CD4-positive, alpha-beta T cell treated with Interleukin-4 for 1 hour (primary cell): ENCODE measurements at places on chromosomes 2 and 18.

DNA sequence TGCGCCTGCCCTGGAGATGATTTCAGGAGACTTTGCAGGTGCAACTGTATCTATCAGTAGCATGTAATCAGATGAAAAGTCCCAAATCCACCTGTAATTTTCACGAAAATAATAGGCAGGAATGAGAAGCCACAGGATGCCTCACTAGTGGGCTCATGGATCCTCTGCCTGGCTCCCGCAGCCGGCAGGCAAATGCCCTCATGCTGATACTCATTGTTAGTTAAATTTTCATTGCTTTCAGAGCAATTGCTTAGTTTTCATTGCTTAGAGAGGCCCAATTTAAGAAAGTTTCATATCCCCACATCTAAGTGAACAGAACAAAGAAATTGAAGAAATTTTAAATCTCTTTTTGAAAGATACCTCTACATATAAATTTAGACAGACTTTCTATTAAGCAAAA is 57.6 kb upstream of the CTDP1 start:
- DNase-seq = no peak

- no peak for DNase-seq
Measured at GRCh38 chr2:8568543-8569302, 113.1 kb upstream of the ID2 start.

DNA sequence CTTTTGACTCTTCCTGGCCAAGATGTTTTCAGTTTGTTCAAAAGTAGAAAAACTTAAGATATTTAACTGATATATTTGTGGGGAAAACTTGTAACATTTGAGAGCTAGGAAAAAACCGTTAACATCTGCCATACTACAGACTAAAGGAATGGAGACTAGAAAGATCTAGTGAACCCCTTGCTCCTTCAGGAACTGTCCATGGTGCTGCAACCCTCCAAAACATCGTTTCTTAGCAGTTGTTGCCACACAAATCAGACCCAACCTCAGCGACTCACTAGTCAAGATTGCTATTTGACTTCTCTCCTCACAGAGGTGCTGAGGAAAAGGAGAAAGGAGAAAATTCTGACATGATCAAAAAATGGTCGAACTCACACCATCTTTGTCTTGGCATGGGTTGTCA is 393.8 kb upstream of the LYPD1 start:
- no peak for DNase-seq

DNA sequence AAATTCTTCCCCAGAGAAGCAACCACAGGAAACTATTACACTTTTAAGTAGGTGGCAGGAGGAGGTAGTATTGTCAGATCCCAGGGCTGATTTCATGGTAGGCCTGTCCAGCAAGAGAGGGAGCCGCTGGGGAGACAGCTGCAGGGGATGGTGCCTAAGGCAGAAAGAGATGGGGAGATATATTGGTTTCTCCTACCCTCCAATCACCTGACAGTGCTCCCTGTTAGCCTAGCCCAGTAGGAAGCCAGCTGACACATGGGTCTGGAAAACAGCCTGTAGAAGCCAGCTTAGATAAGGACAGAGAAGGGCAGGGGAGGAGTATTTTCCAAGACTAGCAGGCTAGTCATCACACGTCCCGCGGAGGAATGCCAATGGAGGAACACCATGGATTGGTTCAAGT is 8.2 kb upstream of the SPOPL start:
- no peak for DNase-seq

GRCh38 chr18:62738639-62739038 is 23.3 kb downstream of the PHLPP1 start:
- DNase-seq = no peak

DNA sequence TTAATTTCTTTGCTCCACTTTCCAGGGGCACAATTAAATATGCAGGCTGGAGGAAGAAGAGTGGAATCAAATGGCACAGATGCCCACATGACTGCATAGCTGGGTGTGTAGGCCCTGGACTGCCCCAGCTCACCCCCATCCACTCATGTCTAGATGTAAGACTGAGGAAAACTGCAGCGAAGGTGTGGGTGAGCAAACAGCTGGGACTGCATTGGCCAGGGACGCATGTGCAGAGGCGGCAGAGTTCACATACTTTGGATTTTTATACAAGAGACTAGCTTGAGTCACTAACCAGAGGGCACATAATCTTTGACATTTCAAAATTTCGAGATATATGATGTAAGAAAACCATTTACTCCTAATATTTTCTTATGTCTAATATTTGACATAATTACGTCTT is 60.1 kb downstream of the SPIRE1 start:
- DNase-seq = no peak

DNA sequence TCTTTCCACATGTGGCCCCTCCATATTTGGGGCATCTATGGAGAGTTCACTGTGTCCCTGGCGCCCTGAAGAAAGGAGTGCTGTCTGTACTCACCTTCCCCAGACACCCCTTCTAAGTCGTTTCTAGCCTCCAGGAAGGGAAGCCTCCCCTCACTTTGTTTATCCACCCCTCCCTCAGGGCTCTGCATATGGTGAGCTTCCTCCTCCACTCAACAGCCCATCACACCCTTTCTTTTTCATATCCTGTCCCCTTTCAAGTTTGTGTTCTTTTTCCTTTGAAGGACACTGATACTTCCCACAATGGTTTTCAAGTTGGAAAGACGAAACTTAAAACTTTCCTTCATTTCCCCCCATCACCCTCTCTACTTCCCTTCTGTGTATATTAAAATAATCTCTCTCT is 291.4 kb upstream of the POU3F3 start:
- DNase-seq = no peak
